ENCODE measurements at places on chromosomes 7 and 10.

GRCh38 chr10:5040781-5041470, 37.3 kb upstream of the AKR1C2 start:
- no peak for DNase-seq

- no peak for DNase-seq
Measured at GRCh38 chr7:22432203-22432718, 67.7 kb downstream of the STEAP1B start.

DNA sequence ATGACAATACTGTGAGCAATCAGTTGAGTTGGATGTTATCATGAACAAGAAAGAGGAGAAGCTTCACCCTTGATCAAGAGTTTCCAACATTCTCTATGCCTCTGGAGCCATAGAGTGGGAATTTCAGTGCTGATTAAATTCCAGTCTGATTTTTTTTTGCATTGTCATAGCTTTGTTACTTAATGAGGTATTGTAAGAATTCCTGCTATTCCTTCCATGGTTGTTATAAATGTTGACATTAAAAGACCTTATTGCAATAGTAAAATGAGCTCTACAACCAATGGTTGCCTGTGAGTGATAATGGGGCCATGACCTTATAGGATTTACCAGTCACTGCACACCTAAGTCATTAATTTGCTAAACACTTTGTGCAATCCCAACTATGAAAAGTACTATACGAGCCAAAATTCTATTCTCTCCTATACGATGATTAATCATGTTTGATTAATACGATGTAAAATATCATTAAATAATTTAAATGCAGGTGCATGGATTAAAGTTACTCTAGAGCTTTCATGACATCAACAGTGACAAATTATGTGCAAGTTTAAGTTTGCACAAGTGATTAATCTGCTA, 353.2 kb upstream of the KLF6 start:
- DNase-seq: no peak

- DNase-seq: no peak
Measured at GRCh38 chr10:113479346-113480080, 73.3 kb upstream of the HABP2 start.

GRCh38 chr10:76618171-76618570, 1019.4 kb downstream of the KCNMA1 start:
- DNase-seq: no peak

- DNase-seq: no peak
Measured at GRCh38 chr7:104230606-104231005, 22.8 kb upstream of the ORC5 start.

- DNase-seq: no peak
Measured at GRCh38 chr10:43401627-43402026, 7.4 kb downstream of the HNRNPF start.

DNA sequence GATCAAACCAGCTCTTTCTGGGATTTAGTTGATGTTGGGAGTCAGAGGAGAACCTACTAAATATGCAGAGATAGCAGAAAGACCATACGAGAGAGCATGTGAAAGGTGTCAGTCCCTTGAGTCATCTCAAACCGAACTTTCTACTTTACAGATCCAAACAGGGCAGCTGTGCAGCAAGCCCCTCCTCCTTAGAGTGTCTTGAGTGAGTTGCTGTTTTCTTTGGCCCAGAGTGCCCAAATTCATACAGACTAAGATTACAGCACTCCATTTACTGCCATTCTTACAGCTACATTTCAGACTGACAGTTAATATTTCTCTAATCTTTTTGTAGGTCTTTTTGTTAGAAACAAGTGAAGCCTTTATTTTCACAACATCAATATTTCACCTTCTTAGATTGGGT, 53.4 kb downstream of the NRCAM start:
- DNase-seq: no peak

DNA sequence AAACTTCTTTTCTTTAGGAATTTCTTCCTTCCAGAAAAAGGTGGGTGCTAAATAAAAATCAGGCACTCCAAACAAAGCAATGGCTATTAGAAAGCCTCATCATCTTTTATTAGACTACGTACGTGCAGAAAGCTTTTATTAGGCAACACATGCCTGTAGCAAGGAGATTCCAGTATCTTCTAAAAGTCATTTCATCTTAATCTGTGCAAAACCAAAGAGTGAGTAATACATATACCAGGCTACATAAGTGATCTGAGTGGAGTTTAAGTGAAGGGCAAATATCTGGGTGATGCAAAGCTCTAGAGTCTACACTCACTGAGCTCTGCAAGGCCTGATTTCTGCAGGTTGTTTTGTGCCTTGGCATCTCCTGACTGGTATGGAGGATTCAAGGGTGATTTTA, 231.7 kb downstream of the ELMO1 start:
- no peak for DNase-seq

DNA sequence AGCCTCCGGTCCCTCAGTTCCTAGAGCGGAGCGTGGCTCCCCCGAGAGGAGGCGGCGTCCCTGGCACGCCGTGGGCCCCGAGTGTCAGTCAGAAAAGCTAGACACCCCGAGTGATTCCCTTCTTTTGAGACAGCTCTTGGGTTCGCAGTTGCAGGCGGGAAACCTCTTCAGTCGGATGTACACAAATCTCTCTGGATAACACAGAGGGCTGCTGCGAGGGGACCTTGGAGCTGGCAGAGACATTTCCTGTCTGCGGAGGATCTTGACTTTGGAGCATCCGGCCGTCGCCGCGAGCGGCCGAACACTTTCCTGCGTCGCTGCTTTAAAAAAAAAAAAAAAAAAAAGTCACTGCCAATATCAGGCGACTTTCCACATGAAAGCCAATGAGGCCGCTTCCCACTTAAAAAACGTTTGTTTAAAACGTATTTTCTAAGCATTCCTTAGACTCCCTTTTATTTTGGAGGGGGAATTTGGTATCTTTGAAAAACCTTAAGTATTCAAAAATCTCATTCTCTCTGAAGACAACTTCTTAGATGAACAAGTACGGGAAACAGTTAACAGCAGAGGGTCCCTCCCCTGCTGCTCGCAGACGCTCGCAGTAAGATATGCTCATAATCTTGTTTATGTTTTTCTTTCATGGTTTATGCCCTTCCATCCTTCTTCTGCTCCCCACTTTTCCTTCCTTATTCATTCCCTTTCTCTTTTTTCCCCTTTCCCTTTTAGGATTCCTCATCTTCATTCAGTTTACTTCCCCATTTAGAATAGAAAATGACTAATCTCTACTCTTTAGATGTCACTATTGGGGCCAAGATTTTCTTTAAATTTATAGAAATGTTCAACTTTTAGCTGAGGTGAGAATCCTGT, 10.0 kb downstream of the HHEX start:
- no peak for DNase-seq

- no peak for DNase-seq
Measured at GRCh38 chr10:110783509-110784107, 88.1 kb upstream of the PDCD4 start.

DNA sequence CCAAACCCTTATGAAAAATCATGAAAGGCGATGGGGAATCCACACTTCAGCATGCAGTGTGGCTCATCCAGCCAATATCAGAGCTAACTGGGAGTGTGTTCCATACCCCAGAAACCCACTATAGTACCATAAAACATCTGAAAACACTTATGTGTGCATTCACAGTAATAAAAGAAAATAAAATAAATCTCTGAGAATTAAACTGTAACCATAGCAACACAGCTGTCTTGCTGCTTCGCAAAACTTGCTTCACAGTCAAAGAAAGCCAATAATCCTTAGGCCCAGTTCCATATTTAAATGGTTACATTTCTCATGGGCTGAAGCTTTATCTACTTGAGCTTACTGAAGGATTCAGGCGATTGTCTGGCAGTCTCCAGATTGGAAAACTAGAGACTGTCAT, 19.9 kb upstream of the POLR1F start:
- no peak for DNase-seq

DNA sequence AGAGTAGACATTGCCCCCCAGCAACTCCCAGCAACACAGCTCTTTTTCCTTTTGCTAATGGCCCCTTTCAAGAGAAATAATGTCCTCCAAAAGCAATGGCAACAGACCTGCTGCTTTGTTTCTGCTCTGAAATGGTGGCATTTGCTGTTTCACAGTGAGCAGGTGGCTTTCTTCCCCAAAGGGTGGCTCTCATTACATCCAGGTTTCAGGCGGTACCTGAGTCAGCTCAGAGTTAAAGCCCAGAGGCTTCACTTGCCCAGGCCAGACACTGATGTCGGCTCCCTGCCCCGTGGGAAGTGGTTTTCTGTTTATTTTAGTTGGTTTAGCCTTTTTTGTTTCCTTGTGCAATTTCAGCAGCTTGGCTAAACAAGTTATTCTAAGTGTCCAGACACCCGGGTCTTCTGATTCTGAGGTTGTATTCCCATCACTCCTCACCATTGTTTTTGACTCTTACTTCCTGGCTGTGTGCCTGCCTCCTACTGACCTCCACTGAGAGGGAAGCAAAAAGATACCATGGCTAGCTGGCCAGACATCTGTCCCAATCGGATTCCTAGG, 7.8 kb upstream of the ATOH7 start:
- DNase-seq: no peak

- DNase-seq: no peak
Measured at GRCh38 chr10:116270126-116270770, 2.8 kb downstream of the GFRA1 start.

DNA sequence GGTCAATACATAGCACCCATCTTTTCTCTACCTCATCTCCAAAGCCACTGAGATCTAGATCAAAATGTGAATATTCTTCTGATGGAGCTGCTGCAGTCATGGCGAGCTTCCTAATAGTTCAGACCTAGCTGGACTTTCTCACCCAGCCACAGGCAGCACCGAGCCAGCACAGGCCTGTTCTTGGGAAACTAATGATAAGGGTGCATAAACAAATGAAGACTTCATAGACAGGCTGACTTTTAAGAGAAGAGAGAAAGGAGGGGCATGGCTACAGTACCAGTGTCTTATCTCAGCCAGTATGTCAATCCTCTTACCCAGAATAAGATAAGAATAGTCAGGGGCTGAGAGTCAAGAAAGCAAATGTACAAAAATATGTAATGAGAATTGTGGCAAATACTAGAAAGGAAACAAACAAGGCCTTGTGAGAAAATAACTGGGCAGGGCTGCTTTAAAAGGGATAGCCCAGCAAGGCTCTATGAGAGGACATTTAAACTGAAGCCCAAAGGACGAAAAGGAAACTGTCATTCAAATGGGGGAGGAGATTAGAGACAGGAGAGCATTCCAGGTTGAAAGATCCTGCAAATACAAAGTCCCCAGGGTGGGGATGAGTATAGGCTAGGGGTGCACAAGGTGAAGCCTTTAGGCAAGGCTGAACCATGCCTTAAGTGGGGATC, 21.8 kb upstream of the CDK14 start:
- DNase-seq: no peak

DNA sequence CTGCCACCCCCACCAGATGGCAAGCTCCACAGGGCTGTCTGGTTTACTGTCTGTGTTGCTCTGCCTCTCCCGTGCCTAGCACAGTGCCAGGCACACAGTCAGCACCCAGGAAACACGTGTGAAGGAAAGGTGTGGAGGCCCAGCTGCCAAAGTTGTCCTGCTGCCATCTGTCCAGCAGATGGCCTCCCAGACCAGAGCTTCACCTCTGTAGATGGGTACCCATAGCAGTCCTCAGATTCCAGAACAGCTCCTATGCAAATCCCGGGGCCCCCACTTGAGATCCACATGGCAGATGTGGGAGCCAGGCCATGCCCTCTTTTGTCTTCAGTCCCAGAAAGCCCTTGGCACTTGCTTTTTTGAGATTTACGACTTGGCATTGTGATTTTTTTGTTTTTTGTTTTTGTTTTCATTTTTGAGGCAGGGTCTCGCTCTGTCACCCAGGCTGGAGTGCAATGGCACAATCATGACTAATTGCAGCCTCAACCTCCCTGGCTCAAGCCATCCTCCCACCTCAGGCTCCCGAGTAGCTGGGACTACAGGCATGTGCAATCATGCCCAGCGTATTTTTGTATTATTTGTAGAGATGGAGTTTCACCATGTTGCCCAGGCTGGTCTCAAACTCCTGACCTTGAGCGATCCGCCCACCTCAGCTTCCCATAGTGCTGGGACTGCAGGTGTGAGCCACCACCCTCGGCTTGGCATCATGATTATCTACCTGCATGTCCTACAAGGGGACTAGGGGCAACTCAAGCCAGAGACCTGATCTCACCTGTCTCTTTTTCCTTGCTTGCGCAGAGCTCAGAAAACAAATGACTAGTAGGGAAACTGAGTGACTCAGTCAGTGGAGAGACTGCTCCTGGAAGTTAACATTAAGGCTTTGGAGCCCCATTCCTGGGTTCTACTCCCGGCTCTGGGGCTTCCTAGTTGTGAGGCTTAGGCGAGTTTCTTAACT, 16.9 kb upstream of the PALD1 start:
- no peak for DNase-seq

GRCh38 chr10:22552888-22553378, 161.4 kb downstream of the PIP4K2A start:
- DNase-seq: no peak

- DNase-seq: no peak
Measured at GRCh38 chr10:116747325-116747724, 5.0 kb upstream of the HSPA12A start.

DNA sequence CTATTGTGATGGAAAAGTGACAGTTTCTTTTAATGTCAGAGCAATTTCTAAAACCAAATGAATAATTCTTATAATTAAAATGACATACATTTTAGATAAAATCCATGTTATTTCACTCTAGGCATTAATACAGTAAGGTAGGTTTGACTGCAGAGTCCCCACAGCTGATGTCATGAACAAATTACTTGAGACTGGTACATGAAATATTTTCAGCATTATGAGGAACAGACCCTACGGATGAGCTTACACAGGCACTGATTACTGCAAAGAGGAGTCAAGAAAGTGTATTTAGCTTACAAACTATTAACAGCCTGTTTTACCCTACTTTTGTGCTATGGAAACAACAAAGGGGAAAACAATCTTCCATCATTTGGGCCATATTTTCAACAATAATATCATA, 8.9 kb downstream of the COL1A2 start:
- no peak for DNase-seq

- DNase-seq: no peak
Measured at GRCh38 chr7:141837683-141838082, 3.6 kb downstream of the PRSS37 start.

DNA sequence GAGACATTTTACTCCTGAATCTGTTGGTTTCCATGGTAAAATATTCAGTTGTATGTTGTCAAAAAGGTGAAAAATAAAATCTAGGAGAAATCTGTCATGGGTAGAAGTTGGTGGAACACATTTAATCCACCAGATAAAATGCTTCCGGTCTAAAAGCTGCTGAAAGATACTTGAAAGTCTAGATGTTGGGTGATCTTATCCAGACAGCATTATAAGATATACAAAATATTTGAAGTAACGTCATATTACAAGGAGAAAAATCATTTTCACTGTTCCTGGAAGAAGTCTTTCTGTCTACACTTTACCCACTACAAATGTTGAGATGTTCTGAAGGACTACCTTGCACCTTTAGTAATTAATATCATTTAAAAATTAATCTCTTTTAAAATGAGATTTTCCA, 40.9 kb downstream of the CALD1 start:
- DNase-seq: no peak

DNA sequence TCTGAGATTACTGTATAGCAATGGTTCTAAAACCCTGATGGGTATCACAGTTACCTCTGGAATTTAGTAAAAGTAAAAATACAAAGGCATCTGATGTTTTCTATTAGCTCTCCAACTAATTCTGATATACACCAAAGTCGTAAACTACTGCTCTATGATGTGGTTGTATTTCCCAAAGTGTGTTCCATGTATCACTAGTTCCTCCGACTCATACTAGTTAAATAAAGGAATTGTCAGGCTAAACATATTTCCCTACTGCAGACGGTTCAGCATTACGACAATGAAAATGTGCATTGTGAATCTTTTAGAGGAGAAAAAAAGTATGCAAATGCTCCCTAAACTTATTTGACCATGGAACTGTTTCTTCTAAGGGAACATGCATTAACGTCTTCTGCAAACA, 38.9 kb downstream of the ZNF365 start:
- no peak for DNase-seq

- DNase-seq: no peak
Measured at GRCh38 chr7:43764807-43765491, 6.5 kb downstream of the BLVRA start.

Measured in esophagus squamous epithelium (tissue), 5 donors.